ENCODE measurements at places on chromosomes 6 and 20.

- no peak for DNase-seq
Measured at GRCh38 chr20:33372993-33373441, 28.3 kb downstream of the CDK5RAP1 start.

GRCh38 chr20:60055740-60056139, 97.5 kb downstream of the CDH26 start:
- peak; percentile 99 for DNase-seq

DNA sequence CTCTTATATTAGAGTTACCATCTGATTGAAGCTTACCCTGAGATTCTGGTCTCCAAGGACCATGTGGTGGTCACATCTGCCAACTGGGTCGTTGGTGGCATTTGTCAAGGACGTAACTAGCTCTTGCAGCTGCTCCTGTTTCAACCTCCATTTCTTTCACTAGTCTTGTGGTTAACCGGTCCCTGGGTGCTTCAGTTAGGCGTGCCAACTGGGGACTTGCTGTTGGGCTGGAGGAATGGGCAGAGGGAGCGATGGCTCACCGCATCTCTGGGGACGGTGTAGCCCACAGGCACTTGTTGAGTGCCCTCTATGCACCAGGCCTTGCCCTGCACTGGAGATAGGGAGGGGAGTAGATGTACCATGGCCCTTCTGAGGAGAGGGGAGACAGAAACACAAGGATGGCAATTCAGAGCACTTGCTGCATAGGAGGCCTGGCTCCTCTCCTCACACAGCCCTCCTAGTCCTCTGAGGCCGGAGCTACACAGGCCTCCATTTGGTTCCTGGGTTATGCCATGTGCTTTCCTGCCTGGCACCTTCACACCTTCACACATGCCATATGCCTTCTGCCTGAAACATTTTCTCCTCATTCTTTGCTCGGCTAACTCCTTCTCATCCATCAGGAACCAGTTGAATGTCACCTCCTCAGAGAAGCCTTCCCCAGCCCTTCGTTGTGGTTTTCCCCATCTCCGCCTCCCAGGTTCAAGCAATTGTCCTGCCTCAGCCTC, 20.0 kb upstream of the ASXL1 start:
- DNase-seq, result peak; percentile 83

DNA sequence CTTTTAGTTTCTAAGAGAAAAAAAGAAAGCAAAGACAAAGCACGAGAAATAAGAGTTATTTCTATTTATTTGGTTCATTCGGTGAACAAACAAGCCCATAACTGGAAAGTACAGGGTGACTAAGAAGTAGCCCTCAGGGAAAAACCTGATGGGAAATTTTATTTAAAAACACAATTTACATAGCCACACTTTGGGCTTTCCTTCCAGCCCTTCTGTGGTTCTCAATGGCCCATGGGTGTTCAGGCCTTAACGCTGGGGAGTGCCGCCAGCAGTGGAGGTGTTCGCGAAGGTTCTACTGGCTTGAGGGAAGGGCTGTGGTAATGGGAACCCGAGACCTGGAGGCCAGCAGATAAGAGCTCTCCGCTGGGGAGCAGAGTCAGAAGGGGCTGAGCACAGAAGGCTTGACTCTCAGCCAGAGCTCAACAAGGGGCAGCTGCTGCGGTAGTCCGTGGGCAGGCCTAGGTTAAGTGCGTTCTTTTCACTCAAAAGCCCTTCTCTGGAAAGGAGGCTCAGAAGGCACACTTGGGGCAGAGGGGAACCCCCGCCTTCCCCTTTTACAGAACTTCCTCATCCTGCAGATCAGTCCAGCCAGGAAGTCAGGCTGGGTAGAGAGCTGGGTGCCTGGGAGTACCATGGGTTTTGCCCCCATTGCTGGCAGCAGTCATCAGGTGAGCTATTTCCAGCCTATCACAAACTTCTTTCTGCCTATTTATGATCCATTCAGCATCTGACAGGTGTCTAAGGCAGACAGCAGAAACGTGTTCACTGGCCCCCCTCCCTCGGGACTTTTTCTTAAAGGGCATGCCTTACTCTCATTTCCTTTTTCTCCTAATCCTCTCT, 8.8 kb upstream of the CD83 start:
- DNase-seq, result peak; percentile 90

- no peak for DNase-seq
Measured at GRCh38 chr6:82142524-82142923, 105.0 kb downstream of the IBTK start.

GRCh38 chr6:34560366-34561226, 4.5 kb upstream of the SPDEF start:
- DNase-seq, result peak; percentile 31

GRCh38 chr6:45387236-45387635, 9.5 kb upstream of the SUPT3H start:
- DNase-seq, result no peak

- DNase-seq, result no peak
Measured at GRCh38 chr20:50089787-50090177, 23.2 kb downstream of the UBE2V1 start.

GRCh38 chr20:19407736-19408135, 195.3 kb downstream of the SLC24A3 start:
- DNase-seq, result peak; percentile 61

DNA sequence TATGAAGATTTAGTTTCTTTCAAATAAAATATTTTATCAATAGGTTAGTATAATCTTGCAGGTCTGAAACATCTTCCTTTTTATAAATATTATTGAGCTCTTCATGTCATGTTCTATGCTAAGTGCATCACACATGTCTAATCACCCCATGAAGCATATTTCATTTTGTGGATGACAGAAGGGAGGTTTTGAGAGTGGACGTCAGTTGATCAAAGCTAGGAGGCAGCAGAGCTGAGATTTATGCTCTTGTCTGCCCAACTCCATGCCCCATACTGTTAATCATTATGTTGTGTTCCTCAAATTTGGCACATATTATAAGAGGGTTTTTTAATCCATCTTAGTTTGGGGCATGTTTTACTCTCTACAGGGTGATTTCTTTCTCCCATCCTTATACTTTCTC, 22.7 kb downstream of the DSE start:
- DNase-seq, result peak; percentile 24
